ENCODE measurements at places on chromosomes 11 and 22. TPM values are rescaled to one million over a fixed set of nuclear protein-coding genes. Genes with fewer than 3 reads are reported as not detected.

GRCh38 chr11:119566319-119566718 is 143.3 kb upstream of the THY1 start:
- DNase-seq, result no peak

GRCh38 chr11:122007601-122008071 is 108.4 kb downstream of the BLID start:
- DNase-seq, result no peak

- peak; percentile 29 for DNase-seq
Measured at GRCh38 chr11:33291004-33291777, 34.0 kb downstream of the HIPK3 start.

DNA sequence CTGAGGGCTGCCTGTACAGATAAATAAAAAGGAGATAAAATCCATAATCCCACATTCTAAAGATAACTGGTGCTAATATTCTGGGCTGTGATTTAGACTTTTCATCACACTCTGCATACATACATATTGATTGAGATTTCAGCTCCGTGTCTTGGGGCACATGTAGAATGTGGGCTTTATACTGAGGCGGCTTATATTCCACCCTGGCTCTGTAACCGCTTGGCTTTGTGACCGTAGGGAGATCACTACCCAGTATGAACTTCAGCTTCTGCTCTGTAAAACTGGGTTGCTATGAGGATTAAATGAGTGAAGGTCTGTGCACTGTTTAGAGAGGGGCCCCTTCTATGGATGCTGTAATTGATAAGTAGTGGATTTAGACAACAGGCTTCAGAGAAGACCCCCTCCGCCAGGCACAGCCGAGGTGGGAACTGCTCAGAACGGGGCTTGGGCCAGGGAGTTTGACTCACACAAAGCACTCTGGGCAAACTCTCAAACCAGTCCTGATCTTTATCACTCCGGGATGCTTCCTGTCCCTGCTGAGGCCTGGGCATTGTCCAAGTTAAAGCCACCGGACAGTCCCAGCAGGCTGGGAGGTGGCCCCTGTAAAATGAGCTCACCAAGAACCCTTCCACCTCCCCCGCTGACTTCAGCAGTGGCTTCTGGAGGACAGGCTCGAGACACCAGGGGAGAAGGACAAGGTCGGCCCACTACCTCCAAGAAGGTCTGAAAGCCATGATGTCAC is 17.2 kb downstream of the KIAA1671 start:
- no peak for DNase-seq

DNA sequence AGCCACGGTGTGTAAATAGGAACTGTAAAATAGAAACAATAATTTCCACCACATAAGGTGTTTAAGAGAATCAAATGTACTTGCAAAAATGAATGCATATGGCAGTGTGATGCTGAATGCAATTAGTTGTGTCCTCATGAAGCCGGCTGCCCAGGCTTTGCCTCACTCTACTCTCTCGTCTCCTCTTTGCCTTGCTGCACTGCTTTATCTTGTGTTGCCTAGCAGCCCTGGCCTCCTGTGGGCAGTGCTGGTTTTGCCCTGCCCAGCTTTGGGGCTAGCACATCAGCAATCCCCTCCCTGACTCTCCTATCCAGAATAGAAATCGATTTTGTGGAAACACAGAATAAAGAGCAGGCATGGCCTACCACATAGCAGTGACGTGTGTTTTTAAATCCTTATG is 30.0 kb downstream of the LRRC32 start:
- no peak for DNase-seq

DNA sequence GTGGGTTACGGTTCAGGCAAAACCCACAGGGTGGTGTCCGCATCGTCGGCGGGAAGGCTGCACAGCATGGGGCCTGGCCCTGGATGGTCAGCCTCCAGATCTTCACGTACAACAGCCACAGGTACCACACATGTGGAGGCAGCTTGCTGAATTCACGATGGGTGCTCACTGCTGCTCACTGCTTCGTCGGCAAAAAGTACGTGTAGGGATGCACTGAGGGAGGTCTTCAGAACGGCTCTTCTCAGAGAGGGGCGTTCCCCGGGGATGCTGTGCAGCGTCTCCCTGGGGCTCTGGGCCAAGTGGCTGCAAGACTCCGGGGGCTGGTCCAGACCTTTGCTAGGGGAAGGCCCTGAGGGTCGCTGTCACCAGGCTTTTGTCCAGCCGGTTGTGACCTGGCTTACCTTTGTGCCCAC is 1.3 kb downstream of the ACR start:
- DNase-seq, result no peak

GRCh38 chr11:59556115-59556916 is 45.0 kb downstream of the OR4D9 start:
- no peak for DNase-seq

DNA sequence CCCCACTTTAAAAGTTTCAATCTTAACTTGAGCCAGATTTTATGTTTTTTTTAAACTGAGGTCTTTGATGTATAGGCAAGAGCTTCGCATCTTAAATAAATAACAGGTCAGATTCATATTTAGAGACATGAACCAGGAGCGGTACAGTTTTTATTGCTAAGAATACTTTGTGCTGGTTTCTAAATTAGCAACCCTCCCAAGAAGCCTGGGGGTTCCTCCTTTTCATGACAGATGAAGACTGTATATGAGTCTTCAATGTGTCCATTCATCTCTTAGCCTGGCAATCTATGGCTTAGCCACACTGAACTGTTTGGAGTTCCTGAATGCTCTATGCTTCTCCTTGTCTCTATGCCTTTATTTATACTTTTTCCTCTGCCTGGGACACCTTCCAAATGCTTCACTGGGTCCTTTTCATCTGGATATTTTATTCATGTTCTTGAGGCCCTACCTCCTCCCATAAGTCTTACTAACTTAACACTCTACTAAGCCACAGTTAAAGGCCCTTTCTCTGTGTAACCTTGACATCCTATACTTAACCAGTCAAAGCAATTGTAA is 338.6 kb downstream of the INSC start:
- DNase-seq, result no peak

DNA sequence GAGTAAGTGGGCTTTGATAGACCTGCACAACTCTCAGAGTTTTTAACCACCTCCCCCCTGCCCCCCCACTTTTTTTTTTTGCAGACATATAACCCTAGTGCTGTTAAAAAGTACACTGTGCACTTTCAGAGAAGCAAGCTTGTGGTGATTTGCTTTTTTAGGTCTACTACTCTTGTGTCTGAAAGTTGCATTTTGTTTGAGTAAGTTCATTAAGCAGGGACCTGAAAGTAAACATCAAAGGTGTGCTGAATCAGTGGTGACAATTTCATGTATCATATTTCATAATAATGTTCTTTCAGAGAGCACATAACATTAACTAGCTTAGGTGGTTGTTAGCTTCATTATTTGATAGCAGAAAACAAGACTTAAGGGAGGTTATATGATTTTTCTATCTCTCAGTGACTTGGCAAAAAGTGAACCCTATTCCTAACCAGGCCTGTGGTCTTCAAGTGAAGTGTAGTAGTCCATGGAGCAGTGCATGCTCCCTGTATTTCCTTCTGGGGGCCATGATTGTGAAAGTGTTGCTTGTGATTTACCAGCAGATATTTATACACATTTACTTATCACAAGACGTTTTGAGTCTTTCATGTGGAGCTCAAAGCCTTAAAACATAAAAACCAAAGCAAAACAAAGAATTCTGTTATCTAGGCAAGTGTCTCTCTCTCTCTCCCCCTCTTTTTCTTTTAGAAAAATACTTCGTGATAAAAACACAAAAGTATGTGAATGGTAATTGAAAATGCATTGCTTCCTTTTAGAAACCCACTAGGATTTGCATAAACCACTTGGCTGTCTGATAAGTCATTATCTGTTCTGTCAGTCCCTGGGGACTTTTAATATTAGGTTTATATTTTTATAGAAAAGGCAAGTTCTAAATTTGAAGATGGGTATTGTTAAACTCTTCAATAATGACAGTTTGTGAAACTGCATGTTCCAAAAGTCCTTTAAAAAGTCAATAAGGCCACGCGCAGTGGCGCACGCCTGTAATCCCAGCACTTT is 7.5 kb upstream of the RAG2 start:
- no peak for DNase-seq

DNA sequence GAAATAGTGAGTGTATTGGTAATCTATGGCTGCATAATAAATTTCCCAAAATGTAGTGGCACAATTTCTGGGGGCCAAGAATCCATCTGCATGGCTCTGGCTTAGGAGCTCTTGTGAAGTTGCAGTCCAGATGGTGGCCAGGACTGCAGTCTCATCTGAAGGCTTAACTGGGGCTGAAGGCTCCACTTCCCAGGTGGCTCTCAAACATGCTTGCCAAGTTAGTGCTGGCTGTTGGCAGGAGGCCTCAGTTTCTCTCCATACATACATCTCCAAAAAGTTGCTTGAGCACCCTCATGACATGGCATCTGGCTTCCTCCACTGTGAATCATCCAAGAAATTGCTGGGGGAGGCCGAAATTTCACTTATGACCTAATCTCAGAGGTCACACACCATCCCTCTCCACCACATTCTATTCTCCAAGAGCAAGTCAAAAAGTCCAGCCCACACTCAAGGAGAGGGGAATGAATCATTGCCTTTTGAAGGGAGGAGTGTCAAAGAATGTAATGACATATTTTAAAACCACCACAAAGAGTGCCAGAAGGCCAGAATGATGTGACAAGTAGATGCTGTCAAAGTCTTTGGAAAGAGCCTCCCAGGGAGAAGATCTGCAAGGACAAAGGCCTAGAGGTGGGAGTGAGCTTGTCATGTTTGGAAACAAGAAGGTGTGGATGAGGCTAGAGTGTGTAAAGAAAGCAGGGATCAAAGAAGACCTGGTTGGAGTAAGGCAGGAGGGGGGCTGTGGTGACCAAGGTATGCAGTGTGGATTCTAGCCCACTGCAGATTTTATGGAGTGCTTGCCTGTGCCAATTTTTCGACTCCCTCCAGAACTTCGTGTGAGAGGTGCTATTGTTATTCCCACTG is 566.2 kb downstream of the MIAT start:
- DNase-seq, result no peak

GRCh38 chr22:29948385-29948769 is 65.4 kb downstream of the MTMR3 start:
- DNase-seq, result no peak

DNA sequence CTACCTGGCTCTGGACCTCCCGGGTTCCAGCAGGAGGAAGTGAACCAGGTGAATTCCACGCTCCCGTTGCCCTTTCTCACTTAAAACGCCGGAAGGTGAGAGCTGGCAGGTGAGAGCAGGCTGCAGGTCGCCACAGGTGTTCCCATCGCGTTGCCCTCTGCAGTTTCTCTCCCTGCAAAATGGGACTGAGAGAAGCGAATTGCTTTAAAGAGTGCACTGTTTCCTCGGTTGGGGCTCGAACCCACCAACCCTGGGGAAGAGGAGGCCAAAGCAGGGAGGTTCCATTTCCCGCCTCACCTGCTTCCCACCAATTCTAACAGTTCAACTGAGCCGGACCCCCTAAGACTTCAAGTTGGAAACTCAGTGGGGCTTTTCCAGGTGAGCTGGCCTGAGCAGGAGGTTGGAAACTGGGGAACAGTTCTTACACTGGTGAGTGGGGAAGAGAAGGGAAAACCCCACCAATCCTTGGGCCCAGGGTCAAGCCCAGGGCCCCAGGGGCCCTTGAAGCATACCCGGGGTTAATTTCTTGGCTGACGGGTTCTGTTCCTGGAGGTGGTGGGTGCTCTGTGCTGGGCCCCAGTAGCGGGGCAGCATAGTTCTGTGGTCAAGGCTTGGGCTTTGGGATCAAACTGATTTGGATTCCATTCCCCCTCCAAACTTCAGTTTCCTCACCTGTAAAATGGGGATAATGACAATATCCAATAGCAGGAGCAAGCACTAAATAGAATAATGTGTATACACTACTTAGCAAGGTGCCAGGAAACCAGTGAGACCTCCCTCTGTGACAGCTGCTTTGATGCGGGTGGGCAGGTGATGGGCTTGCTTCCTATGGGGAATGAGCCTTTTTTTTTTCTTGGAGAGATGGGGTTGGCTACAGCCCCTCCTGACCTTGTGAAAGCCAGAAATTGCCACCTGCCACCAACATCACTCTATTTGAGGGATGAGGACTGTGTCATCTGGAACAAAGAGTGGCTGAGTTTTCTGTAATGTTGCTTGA is 788 bp downstream of the CD82 start:
- no peak for DNase-seq

- no peak for DNase-seq
Measured at GRCh38 chr11:126662035-126662790, 306.7 kb downstream of the ST3GAL4 start.

DNA sequence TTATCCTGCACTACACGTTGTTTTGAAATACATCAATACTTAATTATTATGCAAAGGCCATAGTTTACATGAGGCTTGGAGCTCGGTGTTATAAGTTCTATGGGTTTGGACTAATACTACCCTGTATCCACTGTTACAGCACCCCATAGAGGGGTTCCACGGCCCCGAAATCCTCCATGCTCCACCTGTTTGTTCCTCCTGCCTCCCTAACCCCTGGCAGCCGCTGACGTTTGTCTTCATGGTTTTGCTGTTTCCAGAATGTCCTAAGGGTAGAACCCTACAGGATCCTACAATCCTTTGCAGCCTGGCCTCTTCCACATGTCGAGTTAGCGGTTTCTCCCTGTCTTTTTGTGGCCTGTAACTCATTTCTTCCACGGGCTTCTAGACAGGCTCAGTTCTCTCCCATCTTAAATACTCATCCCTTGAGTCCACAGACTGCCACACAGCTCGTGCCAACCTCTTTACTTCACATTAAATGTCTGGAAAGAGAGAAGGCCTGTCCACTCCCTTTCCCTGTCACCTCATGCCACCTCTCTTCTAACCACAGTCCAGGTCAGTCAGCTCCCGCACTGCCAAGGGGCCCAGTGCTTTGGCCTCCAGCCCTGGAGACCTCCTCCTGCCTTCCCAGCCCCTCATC is 42.4 kb upstream of the TH start:
- no peak for DNase-seq

- peak; percentile 71 for DNase-seq
Measured at GRCh38 chr22:39545386-39546365, 13.1 kb upstream of the RPS19BP1 start.

GRCh38 chr11:104907521-104908185 is 9.4 kb upstream of the CASP12 start:
- no peak for DNase-seq

- DNase-seq, result no peak
Measured at GRCh38 chr11:123551079-123551478, 103.3 kb downstream of the SCN3B start.

DNA sequence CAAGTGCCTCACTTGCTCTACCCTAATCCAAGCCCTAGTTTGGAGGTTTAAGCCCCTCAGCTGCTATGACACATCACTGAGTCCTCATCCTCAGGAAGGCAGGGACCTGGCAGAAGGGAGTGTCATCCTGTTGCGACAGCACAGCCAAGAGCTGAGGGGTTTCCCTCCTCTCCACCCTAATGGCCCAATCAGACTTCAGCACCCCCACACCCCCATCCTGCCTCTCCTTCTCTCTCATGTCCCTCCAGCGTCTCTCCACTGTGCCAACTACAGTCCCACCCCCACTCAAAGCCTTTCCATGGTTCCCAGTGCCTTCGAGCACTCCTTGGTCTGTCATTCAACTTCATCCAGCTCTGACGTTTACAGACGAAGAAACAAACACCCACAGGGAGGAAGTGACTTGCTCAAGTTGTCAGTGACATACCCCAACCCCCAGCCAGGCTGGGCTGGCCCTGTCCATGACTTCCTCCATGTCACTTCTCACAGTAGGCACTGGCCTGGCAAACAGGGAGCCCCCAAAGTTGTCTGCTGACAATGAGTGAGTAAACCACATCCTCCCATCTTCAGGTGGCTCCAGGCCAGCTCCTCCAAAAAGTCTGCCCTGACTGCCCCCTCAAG is 15.6 kb downstream of the ARAP1 start:
- DNase-seq, result no peak

GRCh38 chr22:33803371-33804282 is 116.6 kb downstream of the LARGE1 start:
- no peak for DNase-seq

UBQLN3 gene
- polyA plus RNA-seq, result not detected

MYEOV gene
- 7.7 TPM for polyA plus RNA-seq

FAM180B gene
- polyA plus RNA-seq, result 0.26 TPM
